Stimulated activated CD4-positive, alpha-beta T cell treated with anti-CD3 and anti-CD28 coated beads, Interleukin-12 subunit alpha, Interleukin-12 subunit beta, amount 100 ng/mL, for 48 hours (primary cell): ENCODE measurements at places on chromosomes 4 and X.

DNA sequence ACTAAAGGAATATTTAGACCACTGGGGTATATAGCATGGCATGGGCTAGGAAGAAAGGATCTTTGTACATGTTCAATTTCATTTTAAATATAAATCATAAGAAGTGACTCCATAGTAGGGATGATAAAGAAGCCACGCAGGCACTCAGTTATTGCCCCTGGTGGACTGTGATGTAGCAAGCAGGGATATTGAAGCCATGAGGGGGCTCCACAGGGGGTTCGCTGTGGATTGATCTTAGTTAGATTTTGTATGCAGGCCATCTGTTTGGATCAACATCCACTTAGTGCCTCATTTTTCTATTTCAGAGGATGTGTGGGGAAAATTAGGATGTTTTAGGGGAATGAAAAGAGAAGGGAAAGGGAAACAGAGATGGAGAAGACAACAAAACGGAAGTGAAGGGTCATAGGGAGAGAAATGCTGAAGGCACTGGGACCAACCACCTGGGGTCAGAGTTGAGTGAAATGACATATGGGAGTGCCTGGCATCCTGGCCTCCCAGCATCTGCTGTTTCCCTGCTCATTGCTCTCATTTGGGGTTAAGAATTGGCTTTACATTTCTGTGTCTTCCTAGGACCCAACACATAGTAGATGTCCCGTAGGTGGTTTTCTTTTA, 11.2 kb upstream of the FREM3 start:
- DNase-seq, result no peak

- no peak for DNase-seq
Observed at GRCh38 chr4:126583509-126583908, 1049.2 kb upstream of the INTU start.

DNA sequence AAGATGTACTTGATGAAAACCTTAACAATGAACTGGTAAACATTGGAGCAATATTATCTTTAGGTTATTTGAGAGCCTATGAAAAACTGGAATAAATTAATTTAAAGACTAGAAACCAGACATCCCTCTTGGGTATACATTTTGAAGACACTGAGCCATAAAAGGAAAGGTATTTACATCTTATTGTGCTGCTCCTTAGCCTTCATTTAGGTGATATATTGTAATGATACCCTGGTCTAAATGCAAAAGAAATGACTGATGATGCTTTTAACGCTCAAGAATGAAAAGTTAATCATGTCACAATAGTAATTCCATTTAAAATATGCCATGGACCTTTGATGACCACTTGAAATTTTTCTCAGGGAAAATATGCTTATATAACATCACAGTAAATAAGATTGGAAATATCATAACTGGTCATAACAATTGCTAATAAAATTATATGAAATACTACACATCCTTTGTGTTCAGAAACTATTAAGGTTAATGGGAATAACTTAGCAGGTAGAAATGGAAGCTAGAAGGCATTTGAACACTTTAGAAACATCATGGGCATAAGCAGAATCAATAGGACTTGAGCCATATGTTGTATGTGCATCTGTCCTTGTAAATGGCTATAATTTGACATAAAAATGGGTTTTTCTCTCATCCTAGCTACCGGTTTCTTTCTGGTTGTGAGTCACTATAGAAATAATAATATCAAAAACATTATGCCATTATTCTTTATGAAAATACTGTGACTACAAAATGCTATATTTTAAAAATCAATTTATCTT, 979.7 kb downstream of the RAPGEF2 start:
- no peak for DNase-seq

- DNase-seq, result no peak
Observed at GRCh38 chr4:98996765-98997068, 1.2 kb downstream of the METAP1 start.

- DNase-seq, result no peak
Observed at GRCh38 chr4:105596684-105597083, 44.3 kb downstream of the ARHGEF38 start.

GRCh38 chr4:8369426-8370105, 71.0 kb downstream of the ACOX3 start:
- DNase-seq, result no peak

GRCh38 chr4:89111833-89112563, 665 bp downstream of the TIGD2 start:
- DNase-seq, result no peak

DNA sequence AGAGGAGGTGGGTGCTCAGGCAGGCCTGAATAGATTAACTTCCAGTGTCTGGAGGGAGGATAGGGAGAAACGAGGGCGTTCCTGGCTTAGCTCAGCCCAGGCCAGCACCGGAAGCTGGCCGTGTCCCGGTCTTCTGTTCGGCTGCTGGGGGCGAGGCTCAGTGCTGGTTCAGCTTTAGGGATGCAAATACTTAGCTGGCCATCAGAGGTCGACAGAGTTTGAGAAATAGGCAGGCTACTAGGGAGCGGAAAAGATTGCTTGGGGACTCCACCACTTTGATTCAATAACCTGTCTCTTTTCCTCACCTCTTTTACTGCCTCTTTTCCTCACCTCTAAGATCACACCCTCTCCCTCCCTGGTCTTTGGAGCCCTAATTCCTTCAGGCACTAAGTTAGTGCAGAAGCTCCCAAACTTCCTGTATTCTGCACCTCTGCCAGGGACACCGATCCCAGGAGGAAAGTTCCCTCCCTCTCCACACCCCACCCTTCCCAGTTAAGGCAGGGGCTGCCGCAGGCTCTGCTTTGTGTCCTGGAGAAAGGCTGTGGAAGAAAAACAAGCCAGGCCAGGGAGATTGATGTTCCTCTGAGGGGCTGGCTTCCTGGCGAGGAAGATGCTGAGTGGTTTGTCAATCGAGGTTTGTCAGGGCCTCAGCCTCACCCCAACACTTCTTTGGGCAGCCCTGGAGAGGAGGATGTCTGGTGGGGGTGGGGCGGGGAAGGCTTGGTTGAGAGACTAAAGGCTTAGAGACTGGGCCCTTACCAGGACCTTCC, 6.0 kb upstream of the EFNB1 start:
- no peak for DNase-seq

DNA sequence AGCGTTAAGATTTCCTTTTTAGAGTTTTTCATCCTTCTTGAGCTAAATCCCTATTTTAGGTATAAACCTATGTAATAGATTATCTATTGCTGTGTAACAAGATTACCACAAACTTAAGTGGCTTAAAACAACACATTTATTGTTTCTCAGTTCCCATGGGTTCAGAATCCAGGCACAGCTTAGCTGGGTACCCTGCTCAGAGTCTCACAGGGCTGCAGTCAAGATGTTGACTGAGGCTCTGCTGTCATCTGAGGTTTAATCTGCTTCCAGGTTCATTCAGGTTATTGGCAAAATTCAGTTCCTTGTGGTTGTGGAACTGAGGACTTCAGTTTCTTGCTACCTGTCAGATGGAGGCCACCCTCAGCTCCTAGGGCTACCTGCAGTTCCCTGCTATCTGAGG, 60.9 kb downstream of the GK start:
- DNase-seq, result no peak

GRCh38 chr4:149857446-149857845, 41.8 kb upstream of the IQCM start:
- no peak for DNase-seq

- peak; percentile 56 for DNase-seq
Observed at GRCh38 chrX:39772057-39772832, 325.5 kb downstream of the BCOR start.

DNA sequence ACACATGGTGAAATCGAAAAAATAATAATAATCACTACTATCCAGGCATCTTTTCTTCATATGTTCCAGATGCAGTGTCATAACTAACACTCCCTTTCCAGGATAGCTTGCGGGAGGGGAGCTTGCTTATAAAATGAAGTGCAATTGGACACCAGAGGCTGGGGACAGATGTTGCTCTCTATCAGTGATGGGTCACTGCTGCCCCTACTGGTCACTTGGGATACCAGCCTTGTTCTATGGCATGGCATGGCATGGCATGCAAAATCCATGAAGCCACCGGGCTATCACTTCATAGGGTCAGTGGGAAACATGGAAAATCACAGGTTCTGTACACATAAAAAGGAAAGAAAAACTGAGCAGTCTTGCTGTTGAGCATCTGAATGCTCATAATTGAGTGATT, 168.1 kb downstream of the GLRA2 start:
- DNase-seq, result peak; percentile 4

GRCh38 chrX:120331116-120331515, 19.9 kb upstream of the TMEM255A start:
- DNase-seq, result no peak

DNA sequence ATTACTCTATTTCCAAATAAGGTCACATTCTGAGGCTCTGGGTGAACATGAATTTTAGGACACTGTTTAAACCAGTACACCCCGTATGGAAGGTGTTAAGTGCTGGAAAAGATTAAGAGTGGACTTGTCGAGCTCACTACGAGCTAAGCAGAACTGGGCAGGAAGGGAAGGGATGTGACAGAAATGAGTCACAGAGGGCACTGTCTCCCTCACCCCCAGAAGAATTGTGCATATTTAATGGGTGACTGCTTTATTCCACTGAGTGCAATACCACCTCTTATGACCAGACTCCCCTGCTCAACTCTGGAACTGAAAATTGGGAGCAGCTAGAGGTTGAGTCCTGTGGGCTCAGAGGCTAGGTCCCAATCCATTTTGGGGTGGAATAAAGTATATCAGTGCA, 187.4 kb upstream of the RPS6KA3 start:
- DNase-seq, result no peak

- DNase-seq, result no peak
Observed at GRCh38 chr4:18518098-18518497, 496.5 kb upstream of the LCORL start.

- no peak for DNase-seq
Observed at GRCh38 chr4:15235135-15235534, 192.7 kb upstream of the C1QTNF7 start.

DNA sequence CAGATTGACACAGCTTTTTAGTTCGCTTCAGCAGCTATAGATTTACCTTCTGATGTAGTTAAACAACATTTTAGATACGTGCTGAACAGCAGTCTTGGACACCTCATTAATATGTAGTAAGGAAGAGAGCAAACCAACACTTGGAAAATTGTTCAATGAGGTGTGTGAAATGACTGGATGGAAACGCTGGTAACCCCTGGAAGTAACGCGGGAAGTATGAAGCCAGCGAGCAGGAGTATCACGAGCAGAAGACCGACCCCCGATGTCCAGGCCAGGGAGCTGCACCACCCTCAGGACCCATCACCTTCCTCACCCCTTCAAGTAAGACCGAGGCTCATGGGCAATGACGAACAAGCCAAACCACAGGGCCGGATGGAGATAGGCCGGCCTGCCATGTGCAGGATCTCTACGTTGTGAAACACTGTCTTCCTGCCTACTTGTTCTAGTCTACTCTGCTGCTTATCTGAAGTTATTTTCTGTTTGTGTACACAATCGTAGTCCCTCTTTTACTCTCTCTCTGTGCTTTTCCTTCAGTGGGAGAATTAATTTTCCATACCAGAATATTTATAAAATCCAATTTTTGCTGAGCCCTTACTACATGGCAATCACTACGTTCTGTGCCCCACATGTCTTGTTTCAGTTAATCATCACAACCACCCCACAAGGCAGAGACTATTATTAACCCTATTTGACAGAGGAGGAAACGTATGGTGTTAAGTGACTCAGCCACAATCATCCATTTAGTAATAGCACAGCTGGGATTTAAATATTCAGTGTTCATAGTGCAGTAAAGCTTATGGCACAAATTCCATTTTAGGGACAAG, 221.7 kb downstream of the APBB2 start:
- DNase-seq, result no peak

- no peak for DNase-seq
Observed at GRCh38 chr4:79526641-79527565, 118.9 kb upstream of the GK2 start.

- DNase-seq, result no peak
Observed at GRCh38 chr4:187227907-187228704, 504.4 kb upstream of the FAT1 start.

DNA sequence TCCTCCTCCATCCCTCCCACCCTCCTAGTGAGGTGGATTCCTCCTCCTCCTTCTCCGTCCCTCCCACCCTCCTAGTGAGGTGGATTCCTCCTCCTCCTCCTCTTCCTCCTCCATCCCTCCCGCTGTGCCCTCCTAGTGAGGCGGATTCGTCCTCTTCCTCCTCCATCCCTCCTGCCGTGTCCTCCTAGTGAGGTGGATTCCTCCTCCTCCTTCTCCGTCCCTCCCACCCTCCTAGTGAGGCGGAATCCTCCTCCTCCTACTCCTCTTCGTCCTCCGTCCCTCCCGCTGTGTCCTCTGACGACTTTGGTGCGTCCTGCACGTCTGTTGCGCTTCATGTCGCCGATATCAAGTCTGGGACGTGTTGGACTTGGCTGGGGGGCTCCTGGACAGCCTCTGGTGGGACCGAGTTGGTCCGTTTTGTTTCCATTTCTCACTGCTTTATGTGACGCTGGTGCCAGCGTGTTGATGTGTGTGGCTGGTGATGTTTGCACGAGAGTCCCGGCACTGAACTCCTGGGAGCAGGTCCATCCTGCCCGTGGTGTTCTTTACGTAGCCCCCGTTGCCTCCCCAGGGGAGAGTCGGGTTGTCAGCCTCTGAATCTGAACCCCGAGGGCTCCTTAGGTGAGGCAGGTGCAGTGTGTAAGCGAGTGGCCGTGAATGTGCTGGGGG, 5.4 kb downstream of the AKAP17A start:
- no peak for DNase-seq
